ENCODE measurements at places on chromosomes 2 and 18.

DNA sequence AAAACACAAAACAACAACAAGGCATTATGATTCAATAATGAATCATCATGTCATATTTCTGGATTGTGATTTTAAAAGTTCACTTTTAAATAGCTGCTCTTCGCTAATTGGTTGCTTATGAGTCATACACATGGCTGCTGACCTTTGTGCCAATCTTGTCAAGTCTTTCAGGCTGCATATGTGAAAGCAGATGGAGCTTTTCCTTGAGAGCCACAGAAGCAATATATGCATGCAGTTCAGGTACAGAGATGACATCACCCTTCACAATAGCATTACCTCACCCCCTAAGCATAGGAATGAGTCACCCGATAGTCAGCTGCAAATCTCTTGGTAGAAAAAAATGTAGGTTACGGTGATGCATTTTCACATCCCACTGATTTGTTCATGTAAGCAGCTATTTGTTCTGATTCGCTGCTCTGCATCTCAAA is 27.2 kb downstream of the EIF2AK3 start:
- peak; percentile 83 for DNase-seq

DNA sequence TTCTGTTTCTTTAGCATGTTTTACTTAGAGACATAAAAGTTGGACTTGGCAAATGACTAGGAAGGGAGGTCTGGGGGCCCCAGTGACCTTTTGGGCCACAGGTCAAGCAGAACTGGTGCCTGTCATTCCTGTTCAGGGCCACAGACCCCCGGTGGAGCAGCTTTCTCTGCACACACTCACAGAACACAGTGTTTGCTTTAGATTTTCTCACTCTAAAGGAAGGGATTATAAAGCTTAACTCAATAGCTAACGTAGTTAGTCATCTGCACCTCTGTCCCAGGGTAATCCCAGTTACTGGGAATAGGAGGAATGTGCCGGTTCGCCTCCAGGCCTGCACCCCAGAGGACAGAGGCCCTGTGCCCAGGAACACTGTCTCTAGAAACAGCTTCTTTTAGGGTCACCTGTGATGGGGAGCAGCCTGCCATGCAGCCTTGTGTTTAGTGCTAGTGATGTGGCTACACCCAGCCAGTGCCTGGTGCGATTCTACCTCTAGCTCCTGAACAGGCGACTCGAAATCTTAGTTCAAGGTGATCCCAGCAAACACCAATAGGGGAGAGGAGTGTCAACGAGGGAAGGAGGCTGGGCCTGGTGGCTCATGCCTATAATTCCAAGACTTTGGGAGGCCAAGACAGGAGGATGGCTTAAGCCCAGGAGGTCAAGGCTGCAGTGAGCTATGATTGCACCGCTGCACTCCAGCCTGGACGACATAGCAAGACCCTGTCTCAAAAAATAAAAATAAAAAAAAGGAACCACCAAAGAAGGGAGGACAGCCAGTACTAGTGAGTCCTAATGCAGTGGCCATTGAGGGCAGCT is 11.6 kb downstream of the SPATA3 start:
- no peak for DNase-seq

GRCh38 chr2:28053597-28053996 is 163.1 kb downstream of the BABAM2 start:
- DNase-seq, result no peak

- DNase-seq, result no peak
Measured at GRCh38 chr2:46236876-46237859, 60.0 kb upstream of the EPAS1 start.

GRCh38 chr18:79404567-79404910 is 8.8 kb downstream of the NFATC1 start:
- no peak for DNase-seq

- no peak for DNase-seq
Measured at GRCh38 chr2:240629619-240629967, 4.3 kb downstream of the GPR35 start.

GRCh38 chr2:97735161-97735561 is 21.8 kb downstream of the ZAP70 start:
- DNase-seq, result no peak
